ENCODE measurements at places on chromosomes 4 and X. TPM values are rescaled to one million over a fixed set of nuclear protein-coding genes. Genes with fewer than 3 reads are reported as not detected.

DNA sequence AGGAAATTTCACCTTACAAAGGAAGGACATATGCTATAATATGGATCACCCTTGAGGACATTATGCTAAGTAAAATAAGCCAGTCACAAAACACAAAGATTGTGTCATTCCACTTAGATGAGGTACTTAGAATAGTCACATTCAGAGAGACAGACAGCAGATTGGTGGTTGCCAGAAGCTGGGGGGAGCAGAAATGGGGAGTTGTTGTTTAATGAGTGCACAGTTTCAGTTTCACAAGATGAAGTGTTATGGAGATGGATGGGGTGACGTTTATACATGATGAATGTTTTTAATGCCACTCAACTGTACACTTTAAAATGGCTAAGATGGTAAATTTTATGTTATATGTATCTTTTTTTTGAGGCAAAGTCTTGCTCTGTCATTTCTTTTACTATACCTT lies 14.8 kb upstream of the SPON2 start:
- no peak overlapping the region for H3K4me3 ChIP-seq
- no peak for DNase-seq

GRCh38 chrX:110692866-110693265 lies 102.8 kb downstream of the CHRDL1 start:
- H3K4me3 ChIP-seq, result no peak overlapping the region
- no peaks in the 10 kb centered on the region for H3K36me3 ChIP-seq
- no peaks in the 10 kb centered on the region for H3K27me3 ChIP-seq
- no peak for DNase-seq
- no peaks in the 10 kb centered on the region for H3K4me1 ChIP-seq

DNA sequence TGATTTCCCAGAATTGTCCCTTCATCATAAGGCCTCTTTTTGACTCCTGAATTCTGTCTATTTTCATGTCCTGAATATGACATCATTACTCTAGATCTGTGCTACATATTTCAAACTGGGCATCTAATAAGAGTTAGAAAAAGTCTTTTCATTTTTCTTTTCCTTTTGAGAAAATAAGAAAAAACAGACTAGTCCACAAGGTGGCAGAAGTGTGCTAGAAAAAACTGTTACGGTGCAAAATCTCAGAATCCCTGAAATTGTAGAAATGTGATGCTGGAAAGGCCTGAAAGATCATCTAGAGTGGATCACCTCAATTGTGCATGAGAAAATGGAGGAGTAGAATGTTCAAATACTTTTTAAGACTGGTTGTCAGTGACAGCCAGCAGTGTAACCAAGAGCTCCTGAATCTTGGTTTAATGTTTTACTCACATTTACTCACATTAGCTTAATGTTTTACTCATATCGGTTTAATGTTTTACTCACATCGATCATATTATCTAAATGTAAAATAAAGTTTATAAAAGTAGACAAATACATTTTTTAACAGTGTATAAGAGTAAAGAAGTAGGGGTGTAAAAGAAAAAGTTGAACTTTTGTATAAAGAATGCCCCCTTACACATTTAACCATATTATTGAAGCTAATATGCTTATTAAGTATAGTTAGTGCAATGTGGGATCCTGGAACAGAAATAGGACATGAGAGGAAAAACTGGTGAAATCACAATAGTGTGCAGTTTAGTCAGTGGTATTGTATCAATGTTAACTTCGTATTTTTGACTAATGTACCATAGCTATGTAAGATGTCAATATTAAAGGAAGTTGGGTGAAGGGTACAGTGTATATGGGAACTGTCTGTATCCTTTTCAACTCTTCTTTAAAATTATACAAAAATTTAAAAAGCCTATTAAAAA lies 15.2 kb downstream of the ASB11 start:
- H3K36me3 ChIP-seq, result no peaks in the 10 kb centered on the region
- no peak for DNase-seq
- no peaks in the 10 kb centered on the region for H3K4me1 ChIP-seq
- no peak overlapping the region for H3K27ac ChIP-seq

Gene BEX5
- total RNA-seq, result not detected

DNA sequence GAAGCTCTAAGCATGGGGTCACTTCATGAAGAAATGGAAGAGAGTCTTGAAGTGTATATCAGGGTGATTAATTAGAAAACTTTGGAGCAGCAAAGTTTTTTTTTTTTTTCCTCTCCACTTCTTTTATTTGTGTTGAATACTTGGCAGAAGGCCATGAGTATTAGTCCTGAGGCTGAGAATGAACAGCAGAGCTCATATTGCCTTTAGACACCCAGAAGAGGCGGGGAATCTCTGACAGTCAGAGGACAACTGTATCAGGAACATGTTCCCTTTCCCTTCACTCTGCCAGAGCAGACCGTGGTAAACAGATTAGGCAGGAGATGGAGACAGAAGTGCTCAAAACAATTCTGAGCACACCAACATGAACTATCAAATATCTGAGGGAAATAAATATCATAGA lies 300.9 kb downstream of the FAM47A start:
- DNase-seq, result no peak
- no peaks in the 10 kb centered on the region for H3K4me1 ChIP-seq
- no peak overlapping the region for H3K27ac ChIP-seq
- no peaks in the 10 kb centered on the region for H3K36me3 ChIP-seq

GRCh38 chr4:64158648-64159326 lies 250.5 kb downstream of the TECRL start:
- H3K4me1 ChIP-seq, result peaks cover 1% of the 10 kb centered on the region
- peak overlapping the region; percentile 52 for H3K4me3 ChIP-seq

GRCh38 chr4:21890231-21890630 lies 58.3 kb downstream of the KCNIP4 start:
- no peaks in the 10 kb centered on the region for H3K36me3 ChIP-seq
- no peaks in the 10 kb centered on the region for H3K27me3 ChIP-seq
- H3K4me1 ChIP-seq, result peaks cover 29% of the 10 kb centered on the region

GRCh38 chr4:9944431-9945425 lies 76.6 kb downstream of the SLC2A9 start:
- no peak overlapping the region for H3K4me3 ChIP-seq
- no peaks in the 10 kb centered on the region for H3K4me1 ChIP-seq
- H3K27ac ChIP-seq, result no peak overlapping the region
- peak; percentile 56 for DNase-seq
- no peaks in the 10 kb centered on the region for H3K36me3 ChIP-seq

Gene CENPI
- 5.5 TPM for total RNA-seq

DNA sequence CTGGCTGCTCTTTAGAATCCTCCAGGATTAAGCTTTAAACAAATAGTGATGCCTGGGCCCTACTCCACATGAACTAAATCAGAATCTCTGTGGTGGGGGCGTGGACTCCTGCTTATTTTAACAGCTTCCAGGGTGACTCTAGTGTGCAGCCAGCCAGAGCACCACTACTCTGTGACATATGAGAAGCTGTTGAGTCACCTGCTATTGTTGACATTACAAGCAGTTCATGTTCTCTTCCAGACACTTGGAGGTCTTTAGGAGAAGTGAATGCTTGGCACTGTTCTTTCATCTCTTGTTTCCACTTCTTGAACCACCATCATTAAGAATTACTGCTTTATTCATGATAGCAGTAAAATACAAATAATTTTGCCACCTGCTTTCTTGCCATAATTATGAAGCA lies 426 bp upstream of the C4orf51 start:
- no peaks in the 10 kb centered on the region for H3K27me3 ChIP-seq
- no peaks in the 10 kb centered on the region for H3K36me3 ChIP-seq
- peak overlapping the region; percentile 53 for H3K27ac ChIP-seq
- H3K4me3 ChIP-seq, result no peak overlapping the region
- DNase-seq, result no peak

GRCh38 chr4:1248245-1249147 lies at the start of gene CTBP1:
CTBP1 (minus strand) TSS chr4:1249130; CDS start chr4:1241331, 7,799 bp downstream.
- peaks cover 34% of the 10 kb centered on the region for H3K4me1 ChIP-seq
- H3K27me3 ChIP-seq, result no peaks in the 10 kb centered on the region
- peak within 1 kb of the TSS; percentile 77 for H3K4me3 ChIP-seq
- H3K27ac ChIP-seq, result peak within 1 kb of the TSS; percentile 84

Gene HTN3
- total RNA-seq, result not detected

- peak; percentile 48 for DNase-seq
- H3K27me3 ChIP-seq, result peaks cover 29% of the 10 kb centered on the region
- no peak overlapping the region for H3K4me3 ChIP-seq
- H3K4me1 ChIP-seq, result peaks cover 17% of the 10 kb centered on the region
These were observed 45.2 kb downstream of the HTRA3 start for GRCh38 chr4:8314691-8315255.

GRCh38 chr4:186902361-186902760 lies 178.7 kb upstream of the FAT1 start:
- no peaks in the 10 kb centered on the region for H3K36me3 ChIP-seq
- H3K27me3 ChIP-seq, result no peaks in the 10 kb centered on the region
- peak overlapping the region; percentile 75 for H3K27ac ChIP-seq
- H3K4me1 ChIP-seq, result peaks cover 57% of the 10 kb centered on the region
- H3K4me3 ChIP-seq, result no peak overlapping the region

- no peaks in the 10 kb centered on the region for H3K27me3 ChIP-seq
- H3K36me3 ChIP-seq, result no peaks in the 10 kb centered on the region
- H3K27ac ChIP-seq, result no peak overlapping the region
- DNase-seq, result no peak
- H3K4me1 ChIP-seq, result peaks cover 16% of the 10 kb centered on the region
- no peak overlapping the region for H3K4me3 ChIP-seq
These were observed 6.2 kb downstream of the MBNL3 start for GRCh38 chrX:132482632-132483031.

Gene FGF13
- total RNA-seq, result not detected

Gene SCARB2
- 179 TPM for total RNA-seq

GRCh38 chr4:7703688-7704087 lies 236.0 kb downstream of the AFAP1 start:
- H3K27me3 ChIP-seq, result peaks cover 16% of the 10 kb centered on the region
- no peak for DNase-seq
- no peaks in the 10 kb centered on the region for H3K36me3 ChIP-seq
- no peak overlapping the region for H3K27ac ChIP-seq

- DNase-seq, result no peak
- H3K27ac ChIP-seq, result no peak overlapping the region
- H3K4me3 ChIP-seq, result no peak overlapping the region
- H3K27me3 ChIP-seq, result peaks cover 7% of the 10 kb centered on the region
- H3K4me1 ChIP-seq, result no peaks in the 10 kb centered on the region
These were observed 64.3 kb downstream of the SMIM20 start for GRCh38 chr4:25978327-25978726.

DNA sequence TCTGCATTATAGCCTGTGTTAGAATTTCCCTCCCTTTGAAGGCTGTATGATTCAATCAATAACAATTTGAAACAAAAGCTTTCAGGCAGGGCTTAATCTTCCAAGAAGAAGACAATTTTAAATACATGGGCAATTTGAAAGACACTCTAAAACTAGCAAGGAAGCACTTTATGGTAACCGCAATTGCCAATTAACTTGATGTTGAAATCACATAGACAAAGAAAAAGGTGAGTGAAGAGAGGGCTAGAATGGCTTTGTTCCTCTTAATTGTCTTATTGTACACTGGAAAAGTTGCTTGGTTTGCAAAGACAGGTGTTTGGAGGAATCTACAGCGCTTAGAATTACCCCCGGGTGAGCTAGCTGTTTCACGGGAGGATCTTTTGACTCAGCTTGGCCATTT lies 74.4 kb upstream of the PRKX start:
- H3K4me1 ChIP-seq, result peaks cover 7% of the 10 kb centered on the region
- no peak for DNase-seq
- no peaks in the 10 kb centered on the region for H3K36me3 ChIP-seq
- peaks cover 67% of the 10 kb centered on the region for H3K27me3 ChIP-seq

DNA sequence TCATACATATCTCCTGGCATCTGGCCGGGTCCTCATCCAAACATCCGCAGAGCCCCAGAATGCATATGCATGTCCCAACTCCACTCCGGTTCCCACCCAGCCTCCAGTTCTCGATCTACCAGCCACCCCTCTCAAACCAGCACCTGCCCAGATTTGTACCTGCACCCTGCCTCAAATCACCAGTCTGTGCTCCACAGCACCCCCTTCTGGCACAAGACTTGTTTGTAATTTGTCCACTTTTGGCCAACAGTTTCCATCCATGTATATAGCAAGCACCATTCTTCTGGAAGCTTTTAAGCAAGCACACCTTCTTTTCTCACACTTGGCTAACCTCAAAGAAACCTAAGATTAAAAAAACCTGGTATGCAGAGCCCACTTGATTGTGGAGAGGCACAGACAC lies 644.1 kb downstream of the MID1IP1 start:
- H3K36me3 ChIP-seq, result no peaks in the 10 kb centered on the region
- no peaks in the 10 kb centered on the region for H3K4me1 ChIP-seq
- DNase-seq, result no peak

Gene CENPVL1
- not detected for total RNA-seq

DNA sequence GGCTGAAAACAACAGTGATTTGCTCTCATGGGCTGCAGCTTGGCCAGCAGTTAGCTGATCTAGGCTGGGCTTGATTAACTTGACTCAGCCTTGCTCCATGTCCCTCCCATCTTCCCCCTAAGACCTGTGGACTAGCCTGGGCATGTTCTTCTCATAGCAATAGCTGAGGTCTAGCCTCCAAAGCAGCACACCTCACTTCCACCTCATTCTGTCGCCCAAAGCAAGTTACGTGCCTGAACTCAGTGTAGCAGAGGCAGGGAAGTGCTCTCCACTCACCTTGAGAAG lies 62.2 kb downstream of the EVC start:
- no peaks in the 10 kb centered on the region for H3K27me3 ChIP-seq
- H3K4me1 ChIP-seq, result peaks cover 5% of the 10 kb centered on the region
- no peak overlapping the region for H3K4me3 ChIP-seq
- DNase-seq, result peak; percentile 67

Gene AFP
- total RNA-seq, result not detected

DNA sequence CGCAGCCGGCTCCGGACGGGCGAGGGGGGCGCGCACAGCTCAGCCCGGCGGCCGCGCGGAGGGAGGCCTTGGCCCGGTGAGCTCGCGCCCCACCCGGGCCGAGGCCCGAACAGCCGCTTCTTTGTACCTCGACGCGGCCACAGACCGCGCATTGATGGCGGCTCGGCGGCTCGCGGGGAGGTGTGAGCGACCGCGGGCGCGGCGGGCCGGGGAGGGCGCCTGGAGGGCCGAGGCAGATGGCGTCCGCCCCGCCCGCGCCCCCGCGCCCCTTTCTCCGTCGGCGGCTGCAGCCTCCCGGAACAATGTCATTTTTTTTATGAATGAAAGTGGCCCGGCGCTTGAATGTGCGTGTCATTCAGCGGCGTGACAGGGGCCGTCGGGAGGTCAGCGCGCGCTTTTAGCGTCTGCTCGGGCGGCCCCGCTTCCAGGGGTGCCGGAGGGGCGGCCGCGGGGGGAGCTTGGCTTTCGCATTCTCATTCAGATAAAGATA lies 1.8 kb downstream of the FGFR3 start:
- H3K27ac ChIP-seq, result no peak overlapping the region
- no peak for DNase-seq
- H3K36me3 ChIP-seq, result no peaks in the 10 kb centered on the region

- H3K27me3 ChIP-seq, result no peaks in the 10 kb centered on the region
- H3K4me1 ChIP-seq, result peaks cover 37% of the 10 kb centered on the region
- DNase-seq, result no peak
- H3K27ac ChIP-seq, result peak overlapping the region; percentile 45
These were observed 38.3 kb downstream of the MECP2 start for GRCh38 chrX:154059231-154059630.

GRCh38 chrX:129631849-129632248 lies 22.9 kb downstream of the APLN start:
- no peak overlapping the region for H3K4me3 ChIP-seq
- no peaks in the 10 kb centered on the region for H3K36me3 ChIP-seq
- H3K4me1 ChIP-seq, result no peaks in the 10 kb centered on the region
- no peak for DNase-seq
- no peaks in the 10 kb centered on the region for H3K27me3 ChIP-seq

Gene CSAG1
- total RNA-seq, result not detected

Gene SLC25A43
- 10.8 TPM for total RNA-seq

All from osteocyte (in vitro differentiated cells).